Glomerular endothelial cell (primary cell): ENCODE measurements at places on chromosomes 3 and 15. TPM values are rescaled to one million over a fixed set of nuclear protein-coding genes. Genes with fewer than 3 reads are reported as not detected.

- no peak for DNase-seq
These were observed 2.3 kb downstream of the P3H2 start for GRCh38 chr3:190118438-190118837.

DNA sequence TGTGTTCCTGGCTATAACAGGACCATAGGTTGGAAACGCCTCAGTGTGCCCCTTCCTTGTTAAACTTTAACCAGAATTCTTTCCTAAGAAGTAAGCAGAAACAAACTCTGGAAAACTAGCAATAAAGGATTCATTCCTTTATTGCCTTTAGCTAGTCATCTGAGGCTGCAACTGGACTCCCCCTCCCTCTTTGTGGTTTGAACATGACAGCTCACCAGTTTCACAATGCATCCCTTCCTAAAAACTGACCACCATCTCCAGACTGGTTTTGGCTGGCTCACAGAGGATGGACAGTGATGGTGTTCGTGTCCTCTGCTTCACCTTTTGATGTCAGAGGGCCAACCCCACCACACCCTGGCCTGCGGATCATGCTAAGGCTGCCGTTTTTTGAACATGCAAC lies 27.9 kb upstream of the TGFBR2 start:
- DNase-seq, result no peak

DNA sequence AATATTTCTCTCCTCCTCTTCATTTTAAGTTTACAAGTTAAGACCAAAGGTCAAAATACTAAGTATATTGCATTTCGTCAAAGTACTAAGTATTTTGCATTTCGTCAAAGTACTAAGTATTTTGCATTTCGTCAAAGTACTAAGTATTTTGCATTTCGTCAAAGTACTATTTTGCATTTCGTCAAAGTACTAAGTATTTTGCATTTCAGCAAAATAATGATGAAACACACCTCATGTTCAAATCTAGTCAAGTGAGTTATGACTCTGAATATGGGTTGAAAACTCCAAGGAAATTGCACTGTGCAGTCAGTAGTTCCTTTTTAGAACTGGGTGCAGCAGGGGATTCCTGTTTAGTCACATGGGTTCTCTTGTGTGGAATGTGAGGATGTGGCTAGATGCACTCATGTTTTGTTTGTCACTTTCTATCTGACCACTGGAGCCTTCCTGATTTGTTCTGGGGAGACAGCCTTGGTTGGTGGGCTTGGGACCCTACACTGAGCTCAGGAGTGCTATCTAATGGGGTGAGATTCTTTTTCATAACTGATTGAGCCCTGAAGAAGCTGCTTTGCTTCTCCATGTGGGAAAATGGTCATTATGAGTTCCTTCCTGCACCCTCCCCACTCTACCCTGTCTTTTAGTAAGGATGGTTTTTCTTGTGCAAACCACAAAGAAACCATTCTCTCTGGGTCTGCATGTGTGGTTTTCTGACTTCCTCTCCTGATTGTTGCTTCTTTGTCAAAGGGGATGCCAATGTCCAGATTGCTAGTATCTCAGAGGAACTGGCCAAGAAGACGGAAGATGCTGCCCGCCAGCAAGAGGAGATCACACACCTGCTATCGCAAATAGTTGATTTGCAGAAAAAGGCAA lies 73.4 kb downstream of the CCK start:
- no peak for DNase-seq

- no peak for DNase-seq
These were observed 551.5 kb downstream of the FOXP1 start for GRCh38 chr3:71031914-71032521.

GRCh38 chr3:71560665-71561064 lies 22.9 kb downstream of the FOXP1 start:
- DNase-seq, result no peak

DNA sequence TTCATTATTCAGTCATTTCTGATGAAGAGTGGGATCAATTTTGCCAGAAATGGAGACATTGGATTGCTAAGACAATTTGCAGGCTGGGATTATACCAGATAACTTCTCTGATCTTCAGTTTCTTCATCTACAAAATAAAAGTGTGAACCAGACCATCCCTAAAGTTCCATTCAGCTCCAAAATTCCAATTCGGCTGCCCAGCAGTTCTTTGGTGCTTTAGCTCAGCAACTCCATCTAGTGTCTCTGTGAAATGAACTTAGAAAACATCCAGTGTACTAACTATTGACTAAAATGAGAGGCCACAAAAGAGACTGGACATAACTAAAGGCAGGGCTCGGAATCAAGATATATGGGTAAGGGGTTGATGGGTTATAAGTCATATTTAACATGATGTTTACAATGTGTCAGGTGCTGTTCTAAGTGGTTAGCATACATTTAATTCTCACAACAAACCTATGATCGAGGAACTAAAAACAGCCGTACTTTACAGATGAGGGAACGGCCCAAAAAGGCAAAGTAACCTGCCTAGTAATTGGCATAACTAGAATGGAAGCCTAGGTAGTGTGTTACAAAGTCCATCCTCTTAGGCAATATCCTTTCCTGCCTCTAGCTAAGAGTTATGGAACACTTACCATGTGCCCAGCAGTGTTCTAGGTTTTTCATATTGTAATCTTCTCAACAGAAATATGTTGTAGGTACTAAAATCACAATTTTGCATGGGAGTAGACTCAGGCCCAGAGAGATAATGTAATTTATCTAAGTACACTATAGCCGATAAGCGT lies 17.0 kb downstream of the THAP10 start:
- no peak for DNase-seq

- no peak for DNase-seq
These were observed 22.3 kb downstream of the NBEAL2 start for GRCh38 chr3:47001731-47002170.

GRCh38 chr3:128910006-128910405 lies 30.6 kb downstream of the ACAD9 start:
- no peak for DNase-seq

DNA sequence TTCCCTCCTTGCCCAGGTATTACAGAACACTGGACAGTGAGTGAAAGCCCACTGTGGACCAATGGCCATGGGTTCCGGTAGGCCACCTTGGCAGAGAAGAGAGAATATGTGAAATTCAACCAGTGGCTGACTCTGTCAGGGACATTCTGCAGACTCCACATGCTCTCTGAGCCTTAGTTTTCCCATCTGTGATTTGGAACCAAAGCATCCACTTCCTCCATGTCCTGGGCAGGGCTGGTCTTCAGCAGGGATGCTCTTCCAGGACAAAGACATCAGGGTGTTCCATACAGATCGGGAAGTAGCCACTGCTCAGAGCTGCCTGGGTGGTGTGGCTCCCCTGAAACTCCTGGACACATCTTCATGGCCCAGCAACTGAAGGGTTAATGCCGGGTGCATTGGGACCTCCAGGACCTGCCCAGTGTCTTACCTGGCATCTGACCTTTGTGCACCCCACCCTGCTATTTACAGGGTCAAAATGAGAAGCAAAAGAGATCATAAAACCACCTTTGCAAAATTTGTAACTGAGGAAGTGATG lies 28.3 kb upstream of the TRPM1 start:
- DNase-seq, result no peak

- DNase-seq, result no peak
These were observed 35.9 kb upstream of the CHD2 start for GRCh38 chr15:92864127-92864814.

DNA sequence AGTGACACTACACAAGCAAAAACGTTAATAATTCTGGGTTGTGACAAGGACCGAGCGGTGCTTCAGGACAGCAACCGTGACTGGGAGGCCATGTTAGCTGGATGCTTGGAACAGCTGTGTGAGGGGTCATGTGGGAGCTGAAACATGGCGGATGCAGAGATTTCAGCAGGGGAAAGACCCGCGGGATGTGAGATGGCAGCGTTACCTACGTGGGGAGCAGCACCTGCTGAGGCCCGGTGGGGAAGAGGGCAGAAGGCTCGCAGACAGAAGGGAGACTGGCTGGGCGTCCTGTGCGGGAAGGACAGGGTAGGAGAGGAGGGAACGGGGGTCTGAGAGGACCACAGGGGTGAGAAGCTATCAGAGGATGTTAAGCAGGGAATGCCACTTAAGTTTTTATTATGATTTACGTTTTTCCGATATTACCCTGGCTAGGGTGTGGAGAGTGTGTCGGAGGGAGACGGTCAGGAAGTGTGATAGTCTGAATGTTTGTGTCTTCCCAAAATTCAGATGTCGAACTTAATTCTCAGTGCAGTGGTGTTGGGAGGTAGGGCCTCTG lies 228.8 kb upstream of the LYSMD4 start:
- DNase-seq, result no peak

DNA sequence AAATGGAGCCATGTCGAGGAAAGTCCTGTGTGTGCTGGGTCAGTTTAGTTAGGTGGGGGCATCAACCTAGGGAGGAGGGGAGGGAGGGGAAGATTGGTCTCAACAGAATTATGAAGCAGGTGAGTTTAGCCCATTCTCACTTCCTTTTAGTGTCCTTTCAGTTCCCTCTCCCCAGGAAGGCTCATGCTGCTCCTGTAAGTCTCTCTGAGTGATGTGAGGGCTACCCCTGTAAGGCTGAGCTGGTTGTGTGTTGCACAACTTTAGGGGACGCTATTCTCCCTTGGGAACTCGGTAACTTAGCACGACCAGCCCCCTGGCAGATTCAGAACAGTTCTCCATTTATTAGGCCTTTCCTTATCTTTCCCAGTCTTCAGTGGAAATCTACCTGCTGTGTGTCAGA lies 21.2 kb downstream of the IL5RA start:
- DNase-seq, result no peak

- no peak for DNase-seq
These were observed at the start of gene MOBP for GRCh38 chr3:39467394-39468107. TSS of gene MOBP (plus strand) at chr3:39467680. CDS start at chr3:39502070, 34,390 bp downstream.

DNA sequence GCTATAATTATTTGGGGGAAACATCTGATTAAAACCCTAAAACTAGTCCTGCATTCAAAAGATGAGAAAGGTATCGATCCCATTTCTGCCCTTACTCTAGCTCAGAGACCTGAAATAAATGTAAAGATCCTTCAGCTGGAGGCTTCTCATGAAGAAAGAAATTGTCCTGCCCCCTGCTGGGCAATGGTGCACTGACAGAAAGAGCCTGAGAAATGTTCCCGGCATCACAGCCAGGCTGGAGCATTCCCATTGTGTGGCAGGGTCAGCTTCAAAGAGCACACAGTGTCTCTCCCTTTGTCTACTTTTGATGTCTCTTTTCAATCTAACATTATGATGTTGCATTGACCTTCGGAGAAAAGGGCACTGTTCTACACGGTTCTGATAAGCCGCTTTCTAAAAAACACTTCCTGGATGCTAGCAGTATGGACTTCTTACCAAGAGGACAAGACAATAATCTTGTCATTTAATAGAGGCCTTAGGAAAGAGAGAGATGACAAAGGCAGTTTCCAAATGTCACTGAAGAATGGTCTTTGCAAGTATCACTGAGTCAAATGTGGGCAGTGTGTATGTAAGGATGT lies 287.5 kb downstream of the MAGI1 start:
- no peak for DNase-seq

GRCh38 chr15:66234798-66235197 lies 18.8 kb downstream of the MEGF11 start:
- no peak for DNase-seq

- no peak for DNase-seq
These were observed 57.6 kb downstream of the RARB start for GRCh38 chr3:25485673-25486072.

GRCh38 chr3:128806588-128806987 lies 72.8 kb upstream of the ACAD9 start:
- DNase-seq, result no peak

- no peak for DNase-seq
These were observed 542.4 kb downstream of the SQOR start for GRCh38 chr15:46177219-46177618.

DNA sequence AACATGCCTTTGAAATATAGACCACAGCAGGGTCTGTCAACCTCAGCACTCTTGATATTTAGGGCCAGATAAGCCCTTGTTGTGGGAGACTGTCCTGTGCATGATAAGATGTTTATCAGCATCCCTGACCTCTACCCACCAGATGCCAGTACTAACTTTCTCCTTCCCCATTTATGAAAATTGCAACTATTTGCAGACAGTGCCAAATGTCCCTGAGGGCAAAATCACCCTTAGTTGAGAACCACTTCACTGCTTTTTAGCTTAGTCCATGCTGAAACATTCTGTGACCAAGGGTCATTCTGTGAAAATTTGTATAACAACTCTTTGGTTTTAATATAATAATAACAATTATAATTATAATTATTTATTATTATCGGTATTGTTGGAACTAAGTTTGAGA lies 1032.4 kb downstream of the MCTP2 start:
- DNase-seq, result no peak

DNA sequence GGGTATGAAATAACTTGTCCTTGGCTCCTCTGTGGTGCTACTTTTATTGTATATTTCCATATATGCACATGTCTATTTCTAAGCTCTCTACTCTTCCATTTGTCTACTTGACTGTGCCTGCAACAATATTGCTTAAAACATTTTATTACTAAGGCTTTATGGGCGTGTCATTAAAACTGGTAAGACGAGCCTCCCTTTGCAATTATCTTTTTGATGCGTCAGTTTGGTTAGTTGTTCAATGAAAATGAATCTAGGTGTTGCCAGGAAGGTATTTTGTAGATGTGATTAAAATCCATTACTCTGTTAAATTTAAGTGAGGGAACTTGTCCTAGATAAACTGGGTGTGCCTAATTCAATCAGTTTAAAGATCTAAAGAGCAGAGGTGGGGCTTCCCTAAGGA lies 12.9 kb upstream of the TRA2B start:
- DNase-seq, result no peak

- DNase-seq, result no peak
These were observed 773 bp downstream of the ANKRD28 start for GRCh38 chr3:15796771-15797641.

- no peak for DNase-seq
These were observed 19.2 kb upstream of the SCAMP5 start for GRCh38 chr15:74976159-74976558.

DNA sequence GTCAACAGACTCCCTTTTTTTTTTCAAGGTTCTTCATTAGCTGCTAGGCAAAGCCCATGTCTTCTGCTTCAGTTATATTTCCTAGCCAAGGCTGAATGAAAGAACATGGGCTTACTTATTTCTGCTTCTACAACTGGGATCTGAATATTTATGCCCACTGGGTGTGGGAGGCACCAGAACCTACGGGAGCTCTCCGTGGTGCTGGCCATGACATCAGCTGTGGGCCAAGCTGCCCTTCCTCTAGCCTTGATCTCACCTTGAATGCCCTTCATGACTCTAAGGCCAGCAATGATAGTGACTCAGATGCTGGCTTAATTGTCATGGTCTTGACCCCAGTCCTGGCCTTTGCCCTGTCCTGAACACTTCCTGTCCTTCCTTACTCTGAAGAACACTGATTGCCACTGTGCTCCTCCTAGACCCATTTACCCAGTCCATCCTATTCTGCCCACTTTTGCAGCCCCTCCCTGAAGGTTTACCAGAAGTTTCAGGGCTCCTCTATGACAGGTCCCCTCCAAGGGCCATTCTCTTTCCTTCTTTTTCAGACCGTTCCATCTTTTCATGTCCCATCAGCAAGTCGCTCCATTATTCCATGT lies 32.8 kb upstream of the PRR20G start:
- no peak for DNase-seq

- DNase-seq, result no peak
These were observed 45.4 kb downstream of the PDIA5 start for GRCh38 chr3:123112232-123112631.

- no peak for DNase-seq
These were observed 88.6 kb upstream of the SPRED1 start for GRCh38 chr15:38164061-38164460.

CACNA1D gene
- not detected in 2 replicates for total RNA-seq

KCTD6 gene
- 5.8 and 7.1 TPM in 2 replicates for total RNA-seq

CCDC39 gene
- 0.06 TPM in 1 of 2 replicates, not detected in the other for total RNA-seq

CHRNA3 gene
- total RNA-seq, result not detected in 2 replicates

RETNLB gene
- total RNA-seq, result not detected in 2 replicates

KIF7 gene
- total RNA-seq, result 5.1 and 10.4 TPM in 2 replicates

TMEM39A gene
- 28.9 and 31.9 TPM in 2 replicates for total RNA-seq

GRM7 gene
- 0.06 TPM in 1 of 2 replicates, not detected in the other for total RNA-seq

TAGLN3 gene
- total RNA-seq, result 0.76 and 2.8 TPM in 2 replicates

LSAMP gene
- 2.1 and 12.9 TPM in 2 replicates for total RNA-seq

AMOTL2 gene
- 125 and 164 TPM in 2 replicates for total RNA-seq
